ENCODE measurements at places on chromosomes 5 and 9. TPM values are rescaled to one million over a fixed set of nuclear protein-coding genes. Genes with fewer than 3 reads are reported as not detected.
A peak's percentile ranks its signal among the peaks of the same experiment; 100 is the strongest.

UBE2QL1 gene
- total RNA-seq, result not detected

ABLIM3 gene
- not detected for total RNA-seq

MEIKIN gene
- 0.53 TPM for total RNA-seq

TMEM252 gene
- not detected for total RNA-seq

OSMR gene
- total RNA-seq, result not detected

SLC4A9 gene
- not detected for total RNA-seq

ST8SIA4 gene
- 56.9 TPM for total RNA-seq

ENTPD8 gene
- total RNA-seq, result not detected

DNA sequence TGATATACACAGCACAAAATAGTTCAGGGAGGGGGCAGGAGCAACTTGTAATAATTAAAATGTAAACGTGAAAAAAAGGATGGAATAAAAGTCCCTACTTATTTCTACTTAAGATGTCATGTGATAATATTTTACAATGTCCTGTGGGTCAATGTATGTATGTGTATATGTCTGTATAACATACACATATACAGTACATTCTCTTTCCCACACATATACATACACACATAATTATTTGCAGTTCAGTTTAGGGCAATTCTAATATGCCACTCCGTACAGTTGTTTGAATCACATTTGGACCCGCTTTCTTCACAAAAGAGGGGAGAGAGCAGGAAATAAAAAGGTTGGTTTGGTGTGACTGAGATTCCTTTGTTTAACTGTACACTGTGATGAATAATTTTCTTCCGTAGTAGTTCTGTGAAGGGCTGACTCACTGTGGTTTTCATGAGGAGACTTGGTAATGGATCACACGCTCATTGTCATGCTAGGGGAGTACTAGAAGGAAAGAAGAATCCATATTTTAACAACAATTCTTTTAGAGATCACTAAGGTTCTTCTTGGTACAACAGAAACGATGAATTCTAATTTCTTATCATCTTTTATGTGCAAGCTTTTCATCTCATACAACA is 26.2 kb upstream of the ACOT12 start:
- no peaks in the 10 kb centered on the region for H3K36me3 ChIP-seq
- no peak for DNase-seq
- H3K4me1 ChIP-seq, result no peaks in the 10 kb centered on the region

GRCh38 chr9:19140259-19140658 is 13.0 kb upstream of the PLIN2 start:
- no peaks in the 10 kb centered on the region for H3K36me3 ChIP-seq
- no peak overlapping the region for H3K27ac ChIP-seq
- H3K4me1 ChIP-seq, result no peaks in the 10 kb centered on the region
- no peak for DNase-seq
- no peak overlapping the region for H3K4me3 ChIP-seq

DNA sequence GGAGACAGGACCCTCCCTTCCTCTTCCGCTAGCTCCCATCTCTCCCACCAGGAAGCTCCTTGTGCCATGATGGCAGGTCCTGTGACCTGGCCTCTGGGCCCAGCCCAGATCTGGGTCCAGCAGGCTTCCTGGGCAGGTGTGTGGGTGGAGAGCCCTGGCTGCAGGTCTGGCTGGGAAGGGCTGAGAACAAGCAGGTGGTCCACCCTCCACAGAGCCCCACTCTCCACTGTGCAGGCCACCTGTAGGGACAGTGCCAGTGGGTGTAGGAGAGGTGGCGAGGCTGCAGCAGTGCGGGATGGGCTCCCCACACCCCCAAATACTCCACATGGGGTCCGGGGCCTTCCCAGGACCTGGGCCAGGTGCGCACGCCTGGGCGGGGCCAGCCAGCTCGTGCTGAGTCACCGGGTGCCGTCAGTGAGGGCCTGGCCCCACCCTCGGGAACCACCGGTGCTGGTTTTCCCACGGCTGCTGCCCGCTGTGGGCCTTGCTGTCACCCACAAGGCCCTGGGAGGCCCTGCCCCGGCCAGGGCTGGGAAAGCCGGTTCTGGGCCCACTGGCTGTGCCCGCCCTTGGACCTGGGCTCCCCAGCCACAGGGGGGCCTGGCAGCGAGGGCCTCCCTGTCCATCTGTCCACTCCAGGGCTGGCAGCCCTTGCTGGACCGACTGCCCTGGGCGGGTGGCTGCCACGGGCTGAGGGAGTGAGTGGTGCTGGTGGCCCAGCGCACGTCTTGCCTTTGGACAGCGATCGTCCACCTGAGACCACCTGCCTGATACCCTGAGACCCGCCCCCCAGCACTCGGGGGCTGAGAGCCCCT is 9.3 kb upstream of the NRARP start:
- no peak overlapping the region for H3K27ac ChIP-seq
- no peaks in the 10 kb centered on the region for H3K4me1 ChIP-seq
- H3K27me3 ChIP-seq, result no peaks in the 10 kb centered on the region

DNA sequence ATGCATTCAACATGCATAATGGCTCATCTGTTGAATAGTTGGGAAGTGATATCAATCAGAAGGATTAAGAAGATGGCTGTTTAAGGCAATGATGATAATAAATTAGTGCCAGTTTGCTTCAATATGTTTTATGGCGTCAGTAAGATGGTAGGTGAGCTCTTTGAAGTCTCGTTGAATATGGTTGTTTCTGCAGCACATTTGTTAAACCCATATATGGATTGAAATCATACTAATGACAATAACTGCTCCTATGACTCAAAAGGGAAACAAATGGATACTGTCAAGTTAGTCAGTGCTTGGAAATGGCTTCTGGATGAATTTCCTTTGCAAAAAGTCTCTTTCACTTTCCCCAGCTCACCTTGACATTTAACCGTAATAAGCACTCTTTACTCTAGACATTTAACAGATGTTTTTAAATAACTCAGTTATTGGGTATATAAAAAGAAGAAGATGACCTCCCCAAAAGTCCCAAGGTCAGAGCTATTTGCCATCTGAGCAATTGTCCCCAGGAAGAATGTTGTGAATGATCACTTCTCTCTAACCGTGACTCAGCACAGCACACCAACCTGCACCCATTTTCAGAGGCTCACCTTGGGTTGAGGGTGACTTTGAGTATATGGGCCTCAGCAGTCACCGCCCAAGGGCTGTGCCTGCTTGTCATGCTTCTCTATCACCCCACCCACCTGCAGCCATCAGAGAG is 133.4 kb downstream of the GRIA1 start:
- no peak overlapping the region for H3K27ac ChIP-seq
- no peak for DNase-seq
- no peaks in the 10 kb centered on the region for H3K36me3 ChIP-seq
- H3K27me3 ChIP-seq, result no peaks in the 10 kb centered on the region

DNA sequence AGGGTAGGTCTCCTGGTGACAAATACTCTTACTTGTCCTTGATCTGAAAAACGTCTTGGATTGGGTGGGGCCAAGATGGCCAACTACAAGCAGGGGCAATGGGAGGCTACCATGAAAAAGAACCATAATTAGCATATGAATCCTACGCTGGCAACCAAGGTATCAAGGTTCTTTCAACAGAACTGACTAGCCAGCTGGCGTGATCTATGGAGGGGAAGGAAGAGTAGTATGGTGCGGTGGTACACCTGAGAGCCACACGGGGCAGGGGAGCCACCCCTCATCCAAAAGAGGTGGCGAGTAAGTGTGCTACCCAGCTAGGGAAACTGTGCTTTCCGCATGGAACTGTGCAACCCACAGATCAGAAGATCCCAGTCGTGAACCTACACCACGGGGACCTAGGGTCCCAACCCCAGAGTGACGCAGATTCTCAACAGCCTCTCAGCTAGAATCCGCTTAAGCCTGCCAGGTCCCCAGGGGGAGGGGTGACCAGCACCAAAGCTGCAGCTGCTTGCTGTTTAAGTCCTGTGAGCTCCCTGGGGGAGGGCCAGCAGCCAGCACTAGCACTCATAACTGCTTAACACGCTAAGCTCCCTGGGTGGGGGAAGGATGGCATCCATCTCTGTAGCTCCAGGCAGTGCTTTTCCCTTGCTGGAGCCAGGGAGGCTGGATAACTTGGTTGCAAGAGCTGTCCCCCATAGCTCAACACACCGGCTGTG is 334.8 kb downstream of the FBXL17 start:
- no peaks in the 10 kb centered on the region for H3K4me1 ChIP-seq
- no peak overlapping the region for H3K4me3 ChIP-seq
- no peak for DNase-seq
- H3K27ac ChIP-seq, result no peak overlapping the region

GRCh38 chr5:25358919-25359318 is 714.1 kb upstream of the CDH10 start:
- no peak for DNase-seq
- no peak overlapping the region for H3K4me3 ChIP-seq
- no peaks in the 10 kb centered on the region for H3K36me3 ChIP-seq
- no peak overlapping the region for H3K27ac ChIP-seq
- H3K27me3 ChIP-seq, result no peaks in the 10 kb centered on the region
- H3K4me1 ChIP-seq, result no peaks in the 10 kb centered on the region

- H3K36me3 ChIP-seq, result no peaks in the 10 kb centered on the region
- no peak overlapping the region for H3K27ac ChIP-seq
- DNase-seq, result no peak
- no peaks in the 10 kb centered on the region for H3K4me1 ChIP-seq
Measured at GRCh38 chr5:129963359-129963758, 59.1 kb downstream of the CHSY3 start.

DNA sequence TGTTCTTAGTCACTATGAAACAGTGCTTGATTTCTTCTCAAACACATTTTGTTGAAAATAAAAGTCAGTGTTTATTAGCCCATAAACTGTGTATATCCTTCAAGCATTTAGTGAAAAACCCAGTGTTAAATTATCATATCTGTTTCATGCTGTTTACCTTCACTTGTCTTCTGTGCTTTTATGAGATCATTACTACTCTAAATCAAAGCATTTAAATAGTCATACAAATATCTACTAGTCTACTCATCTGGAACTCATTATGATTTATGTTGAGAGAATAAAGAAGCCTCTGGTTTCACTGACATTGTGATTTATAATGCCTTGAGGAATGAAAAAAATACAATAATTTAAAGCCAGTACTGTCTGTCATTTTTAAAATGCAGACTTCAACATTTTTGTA is 366.5 kb downstream of the SLCO4C1 start:
- H3K27ac ChIP-seq, result no peak overlapping the region
- no peak for DNase-seq
- H3K4me1 ChIP-seq, result no peaks in the 10 kb centered on the region
- H3K4me3 ChIP-seq, result no peak overlapping the region
- no peaks in the 10 kb centered on the region for H3K36me3 ChIP-seq

GRCh38 chr5:176416965-176417364 is 626 bp upstream of the CLTB start:
- no peak for DNase-seq
- H3K4me3 ChIP-seq, result peak overlapping the region; percentile 48
- no peaks in the 10 kb centered on the region for H3K36me3 ChIP-seq
- no peaks in the 10 kb centered on the region for H3K27me3 ChIP-seq
- peaks cover 25% of the 10 kb centered on the region for H3K4me1 ChIP-seq

DNA sequence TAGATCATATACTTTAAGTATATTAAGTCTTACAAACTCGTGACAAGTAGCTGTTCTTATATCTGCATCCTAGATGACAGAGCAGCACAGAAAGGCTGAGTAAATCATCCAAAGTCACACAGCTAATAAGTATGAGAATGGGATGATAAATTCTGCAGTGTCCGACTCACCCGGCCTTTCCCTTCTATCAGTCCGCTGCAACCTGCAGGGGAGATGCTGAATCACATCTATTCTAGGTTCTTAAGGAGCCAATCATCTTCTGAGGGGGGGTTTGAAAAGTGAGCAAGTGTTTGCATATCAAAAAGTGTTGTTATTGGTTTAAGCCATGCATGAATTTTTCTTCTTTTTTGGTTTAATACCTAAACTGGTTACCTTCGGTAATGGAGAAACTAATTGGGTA is 38.9 kb downstream of the ADAMTS16 start:
- H3K27me3 ChIP-seq, result no peaks in the 10 kb centered on the region
- no peak for DNase-seq
- no peak overlapping the region for H3K27ac ChIP-seq
- no peaks in the 10 kb centered on the region for H3K4me1 ChIP-seq

DNA sequence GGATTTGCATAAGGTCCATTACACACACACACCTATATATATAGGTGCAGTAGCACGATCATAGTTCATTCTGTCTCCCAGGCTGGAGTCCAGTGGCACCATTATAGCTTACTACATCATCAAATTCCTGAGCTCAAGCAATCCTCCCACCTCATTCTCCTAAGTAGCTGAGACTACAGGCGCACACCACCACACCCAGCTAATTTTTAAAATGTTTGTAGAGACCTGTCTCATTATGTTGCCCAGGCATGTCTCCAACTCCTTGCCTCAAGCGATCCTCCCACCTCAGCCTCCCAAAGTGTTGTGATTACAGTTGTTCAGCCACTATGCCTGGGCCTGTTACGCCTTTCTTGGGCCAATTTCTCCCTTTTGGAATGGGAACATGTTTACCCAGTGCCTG is 39.7 kb downstream of the DNAJB5 start:
- H3K27me3 ChIP-seq, result no peaks in the 10 kb centered on the region
- no peak for DNase-seq
- no peak overlapping the region for H3K4me3 ChIP-seq
- H3K36me3 ChIP-seq, result no peaks in the 10 kb centered on the region
- H3K27ac ChIP-seq, result no peak overlapping the region
